ENCODE measurements at places on chromosomes 3 and 15.

DNA sequence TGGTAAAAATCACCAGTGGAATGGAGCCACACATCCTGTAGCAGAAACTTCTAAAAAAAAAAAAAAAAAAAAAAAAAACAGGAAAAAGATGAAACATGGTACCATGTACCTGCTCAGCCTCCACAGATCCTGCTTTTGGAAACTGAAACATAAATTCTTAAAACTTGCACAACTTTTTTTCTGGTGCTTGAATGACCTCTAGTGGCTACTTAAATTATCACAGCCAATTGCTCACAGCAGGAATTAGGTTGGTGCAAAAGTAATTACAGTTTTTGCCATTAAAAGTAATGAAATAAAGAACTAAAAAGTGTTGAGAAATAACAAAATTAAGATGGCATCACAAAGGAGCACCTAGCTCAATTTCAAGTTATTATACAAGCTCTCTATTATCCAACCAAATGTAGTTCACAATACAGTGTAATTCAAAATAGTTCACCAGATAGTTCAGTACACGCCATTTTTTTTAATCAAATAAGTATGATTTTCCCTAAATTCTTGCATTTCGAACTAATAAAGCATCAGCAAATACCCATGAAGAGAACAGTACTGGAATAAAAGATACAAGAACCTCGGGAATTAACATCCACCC, 80.6 kb downstream of the ULK4 start:
- H3K27me3 ChIP-seq, result no peaks in the 10 kb centered on the region
- no peaks in the 10 kb centered on the region for H3K4me1 ChIP-seq
- H3K36me3 ChIP-seq, result no peaks in the 10 kb centered on the region
- H3K4me3 ChIP-seq, result no peak overlapping the region
- DNase-seq, result no peak

- H3K27ac ChIP-seq, result no peak overlapping the region
- H3K4me3 ChIP-seq, result no peak overlapping the region
- no peak for DNase-seq
- no peaks in the 10 kb centered on the region for H3K4me1 ChIP-seq
Observed at GRCh38 chr3:82392203-82392775, 630.8 kb upstream of the GBE1 start.

GRCh38 chr3:72536206-72536877, 311.9 kb downstream of the SHQ1 start:
- no peak overlapping the region for H3K4me3 ChIP-seq
- no peaks in the 10 kb centered on the region for H3K36me3 ChIP-seq
- no peak for DNase-seq
- no peaks in the 10 kb centered on the region for H3K27me3 ChIP-seq
- no peak overlapping the region for H3K27ac ChIP-seq
- H3K4me1 ChIP-seq, result no peaks in the 10 kb centered on the region

DNA sequence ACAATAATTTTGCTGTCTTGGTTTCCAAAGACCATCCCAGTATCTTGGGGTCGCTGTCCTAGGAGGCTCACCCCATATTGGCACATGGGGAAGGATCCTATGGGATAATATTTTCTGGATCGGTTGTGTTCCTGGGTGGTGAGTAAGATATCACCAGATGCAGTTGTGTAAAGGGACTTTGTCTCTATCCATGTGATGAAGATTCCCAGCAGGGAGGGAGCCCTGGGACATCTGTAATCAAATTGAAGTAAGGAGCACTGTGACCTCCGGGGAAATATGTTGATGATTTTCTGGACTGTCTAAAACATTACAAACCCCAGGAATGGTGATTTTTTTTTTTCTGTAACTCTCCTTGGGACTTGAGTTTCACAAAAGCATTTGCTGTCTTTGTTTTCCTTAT, 36.2 kb upstream of the LRTM1 start:
- no peak overlapping the region for H3K4me3 ChIP-seq
- DNase-seq, result no peak
- H3K27ac ChIP-seq, result no peak overlapping the region
- H3K36me3 ChIP-seq, result no peaks in the 10 kb centered on the region
- no peaks in the 10 kb centered on the region for H3K4me1 ChIP-seq

DNA sequence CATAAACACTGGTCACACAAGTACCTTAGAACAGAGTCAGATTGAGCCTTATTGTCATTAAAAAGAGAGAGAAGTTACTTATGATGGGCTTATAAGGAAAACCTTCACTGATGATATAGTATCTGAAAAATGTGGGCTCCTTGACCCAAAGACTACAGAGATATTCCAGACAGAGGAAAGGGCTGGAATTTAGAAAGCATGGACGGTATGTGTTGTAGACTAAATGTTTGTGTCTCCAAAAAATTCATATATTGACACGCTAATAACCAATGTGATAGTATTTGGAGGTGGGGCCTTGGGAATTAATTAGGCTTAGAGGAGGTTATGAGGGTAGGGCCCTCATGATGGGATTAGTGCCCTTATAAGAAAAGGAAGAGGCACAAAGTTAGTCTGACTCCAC, 61.0 kb upstream of the DAZL start:
- H3K36me3 ChIP-seq, result no peaks in the 10 kb centered on the region
- peaks cover 2% of the 10 kb centered on the region for H3K27me3 ChIP-seq
- H3K4me1 ChIP-seq, result no peaks in the 10 kb centered on the region
- H3K27ac ChIP-seq, result no peak overlapping the region
- DNase-seq, result no peak
- H3K4me3 ChIP-seq, result no peak overlapping the region

DNA sequence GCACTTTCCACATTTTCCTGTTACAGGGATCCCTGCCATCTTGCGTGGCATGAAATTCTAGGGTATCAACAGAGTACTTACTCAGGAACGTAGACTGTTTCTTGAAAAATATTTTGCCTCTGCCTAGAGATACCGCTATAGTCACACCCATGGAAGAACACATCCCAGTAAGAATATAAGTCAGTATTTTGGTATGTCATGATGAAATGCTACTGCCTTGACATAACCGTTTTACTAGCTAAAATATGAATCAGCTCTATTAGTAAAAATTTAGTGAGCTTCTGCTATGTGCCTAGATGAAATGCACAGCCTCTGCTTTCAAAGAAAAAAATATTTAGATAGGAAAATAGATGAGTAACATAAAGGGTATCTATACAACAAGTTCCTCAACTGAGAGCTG, 276.4 kb downstream of the TBC1D5 start:
- no peaks in the 10 kb centered on the region for H3K4me1 ChIP-seq
- no peak overlapping the region for H3K4me3 ChIP-seq
- no peak overlapping the region for H3K27ac ChIP-seq

DNA sequence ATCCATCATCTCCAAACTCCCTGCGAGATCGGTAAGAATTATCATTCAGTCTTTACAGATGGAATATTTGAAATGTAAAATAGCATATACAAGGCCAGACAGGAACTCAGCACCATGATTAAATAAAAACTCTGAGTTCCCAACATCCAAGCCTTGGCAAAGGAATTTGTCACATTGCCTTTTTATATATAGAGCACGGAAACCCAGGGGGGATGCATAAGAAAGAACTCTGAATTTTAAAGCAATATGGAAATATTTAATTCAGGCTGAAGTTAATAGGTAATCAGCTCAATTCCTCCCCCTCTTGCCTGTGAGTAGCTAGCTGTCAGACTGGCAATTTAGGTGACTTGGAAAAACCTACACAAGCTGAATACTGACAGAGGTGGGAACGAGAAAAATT, 217.9 kb upstream of the KCNMB2 start:
- no peaks in the 10 kb centered on the region for H3K27me3 ChIP-seq
- peaks cover 5% of the 10 kb centered on the region for H3K4me1 ChIP-seq
- no peak overlapping the region for H3K4me3 ChIP-seq
- H3K36me3 ChIP-seq, result no peaks in the 10 kb centered on the region
- DNase-seq, result no peak

GRCh38 chr3:197149528-197149927, 119.9 kb upstream of the MELTF start:
- no peak overlapping the region for H3K27ac ChIP-seq
- no peaks in the 10 kb centered on the region for H3K27me3 ChIP-seq
- no peak for DNase-seq
- no peaks in the 10 kb centered on the region for H3K36me3 ChIP-seq
- H3K4me3 ChIP-seq, result no peak overlapping the region

DNA sequence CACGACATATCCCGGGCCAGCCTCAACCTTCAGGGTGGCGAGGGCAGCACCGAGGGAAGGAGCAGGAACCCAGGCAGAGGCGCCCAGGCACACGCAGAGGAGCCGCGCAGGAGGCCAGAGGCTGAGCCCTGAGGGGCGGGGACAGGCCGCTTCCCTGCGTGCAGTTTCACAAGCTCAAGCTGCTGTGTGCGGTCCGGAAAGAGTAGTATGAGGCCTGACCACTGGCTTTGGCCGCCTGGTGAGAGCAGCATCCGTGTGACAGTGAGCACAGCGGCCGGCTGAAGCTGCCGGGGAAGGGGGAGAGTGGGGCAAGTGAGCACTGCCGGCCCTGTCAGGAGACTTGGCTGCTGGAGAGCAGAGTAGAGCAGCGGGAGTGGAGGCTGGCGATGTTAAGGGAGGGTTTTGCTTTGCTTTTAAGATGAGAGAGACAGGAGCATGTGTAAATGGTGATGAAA, 8.7 kb downstream of the ZDHHC19 start:
- no peaks in the 10 kb centered on the region for H3K27me3 ChIP-seq
- DNase-seq, result peak; percentile 49
- peaks cover 4% of the 10 kb centered on the region for H3K4me1 ChIP-seq
- no peak overlapping the region for H3K27ac ChIP-seq
- H3K4me3 ChIP-seq, result no peak overlapping the region

- H3K4me1 ChIP-seq, result no peaks in the 10 kb centered on the region
- DNase-seq, result peak; percentile 21
- H3K27ac ChIP-seq, result no peak overlapping the region
- no peaks in the 10 kb centered on the region for H3K27me3 ChIP-seq
Observed at GRCh38 chr3:159130108-159130507, 328.3 kb downstream of the MFSD1 start.

GRCh38 chr3:156291272-156292123, 171.1 kb downstream of the KCNAB1 start:
- peak overlapping the region; percentile 47 for H3K4me3 ChIP-seq
- H3K27ac ChIP-seq, result no peak overlapping the region
- H3K27me3 ChIP-seq, result peaks cover 43% of the 10 kb centered on the region
- H3K36me3 ChIP-seq, result no peaks in the 10 kb centered on the region

DNA sequence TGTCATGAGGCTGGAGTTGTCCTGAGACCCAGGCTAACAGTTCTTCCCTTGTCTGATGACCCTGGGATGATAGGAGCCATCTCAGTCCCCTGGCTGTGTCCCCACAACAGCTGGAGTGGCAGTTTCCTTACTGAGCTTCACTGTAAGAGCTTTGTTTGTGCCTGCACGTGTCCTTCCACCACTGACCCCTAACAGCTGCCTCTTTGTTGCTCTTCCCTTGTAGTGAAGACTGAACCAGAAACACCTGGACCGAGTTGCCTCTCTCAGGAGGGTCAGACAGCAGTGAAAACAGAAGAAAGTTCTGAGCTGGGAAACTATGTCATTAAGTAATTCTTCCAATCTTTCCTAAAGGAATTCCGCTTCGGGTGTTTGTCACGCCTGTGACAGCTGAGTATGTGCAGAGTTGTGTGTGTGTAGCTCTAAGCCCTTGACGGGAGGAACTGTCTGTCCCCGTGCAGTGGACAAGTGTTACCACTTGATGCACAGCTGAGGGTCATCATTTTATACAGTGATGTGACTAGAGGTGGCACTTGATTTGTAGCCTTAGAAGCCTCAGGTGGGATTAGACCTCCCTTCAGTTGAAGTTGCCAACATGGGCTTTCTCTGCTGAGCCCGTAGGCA, 25.0 kb downstream of the MAP6D1 start:
- no peak overlapping the region for H3K4me3 ChIP-seq
- no peaks in the 10 kb centered on the region for H3K4me1 ChIP-seq
- H3K27ac ChIP-seq, result no peak overlapping the region
- H3K36me3 ChIP-seq, result peaks cover 4% of the 10 kb centered on the region
- no peaks in the 10 kb centered on the region for H3K27me3 ChIP-seq

GRCh38 chr3:31029706-31030105, 135.2 kb upstream of the GADL1 start:
- H3K36me3 ChIP-seq, result no peaks in the 10 kb centered on the region
- no peak overlapping the region for H3K27ac ChIP-seq
- no peak overlapping the region for H3K4me3 ChIP-seq
- no peaks in the 10 kb centered on the region for H3K4me1 ChIP-seq

- H3K36me3 ChIP-seq, result no peaks in the 10 kb centered on the region
- H3K27ac ChIP-seq, result no peak overlapping the region
- no peak overlapping the region for H3K4me3 ChIP-seq
- H3K4me1 ChIP-seq, result no peaks in the 10 kb centered on the region
- H3K27me3 ChIP-seq, result no peaks in the 10 kb centered on the region
- no peak for DNase-seq
Observed at GRCh38 chr3:99576904-99577559, 61.4 kb upstream of the COL8A1 start.

GRCh38 chr3:40608091-40608490, 83.3 kb downstream of the ZNF621 start:
- no peak overlapping the region for H3K27ac ChIP-seq
- H3K27me3 ChIP-seq, result no peaks in the 10 kb centered on the region
- H3K4me1 ChIP-seq, result no peaks in the 10 kb centered on the region
- no peak for DNase-seq
- no peak overlapping the region for H3K4me3 ChIP-seq
